ENCODE measurements at places on chromosomes 4 and X.

DNA sequence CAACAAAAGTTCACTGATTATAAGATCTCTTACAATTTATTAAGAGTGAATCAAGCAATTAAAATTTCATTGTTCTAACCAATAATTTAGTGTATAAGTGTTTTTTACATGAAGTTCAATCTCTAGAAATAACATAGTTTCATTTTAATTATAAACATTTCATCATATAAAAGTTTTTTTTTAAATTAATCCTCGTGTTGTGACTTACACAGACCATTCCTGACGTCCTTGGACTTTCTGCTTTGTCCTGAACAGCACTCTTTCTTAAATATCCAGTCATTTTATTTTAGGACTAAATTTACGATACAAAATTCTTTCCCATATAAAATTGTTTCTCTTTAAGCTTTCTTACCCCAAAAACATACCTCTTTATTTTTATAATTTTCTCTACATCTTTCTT is 841.7 kb upstream of the POU3F4 start:
- DNase-seq, result no peak

- DNase-seq, result no peak
Observed at GRCh38 chr4:118225511-118225910, 127.3 kb downstream of the PRSS12 start.

GRCh38 chr4:154977228-154977627 is 196.2 kb downstream of the RBM46 start:
- no peak for DNase-seq

GRCh38 chr4:164701665-164702064 is 52.3 kb upstream of the SMIM31 start:
- no peak for DNase-seq

DNA sequence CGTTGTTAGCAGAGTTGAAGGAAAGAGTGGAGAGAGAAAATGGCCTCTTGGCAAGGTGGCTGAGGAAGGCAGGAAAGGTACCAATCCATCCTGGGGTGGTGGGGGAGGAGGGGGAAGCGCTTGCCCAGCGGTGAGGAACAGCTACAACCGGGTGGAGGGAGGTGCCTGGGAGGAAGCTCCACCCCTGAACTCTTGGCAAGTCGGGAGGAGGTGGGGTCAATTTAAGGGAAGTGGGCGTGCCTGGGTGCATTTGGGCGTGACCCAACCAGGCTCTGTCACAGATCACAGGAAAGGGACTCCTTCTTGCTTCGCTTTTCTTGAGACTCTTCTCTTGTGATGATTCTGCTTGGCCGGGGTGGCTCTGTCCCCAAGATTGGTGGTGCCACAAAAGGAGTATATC is 41.7 kb downstream of the BCORL1 start:
- peak; percentile 80 for DNase-seq

DNA sequence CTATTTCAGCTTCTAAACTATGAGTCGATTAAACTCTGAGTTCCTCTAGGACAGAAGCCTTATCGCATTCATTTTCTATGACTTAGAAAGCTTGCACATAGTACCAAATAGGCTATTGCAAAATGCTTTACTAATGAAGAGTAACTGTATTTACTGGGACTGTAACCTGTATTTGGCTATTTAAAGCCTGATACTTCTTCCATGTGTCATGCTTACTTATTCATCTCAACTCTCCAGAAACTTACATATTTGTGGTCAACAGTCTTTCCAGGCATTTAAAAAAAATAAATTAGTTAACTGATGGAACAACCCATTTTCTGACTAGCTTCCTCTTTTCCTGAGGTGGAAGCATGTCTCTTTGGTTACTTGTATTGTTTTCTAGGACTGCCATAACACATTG is 467.9 kb downstream of the PCDH11X start:
- DNase-seq, result no peak

DNA sequence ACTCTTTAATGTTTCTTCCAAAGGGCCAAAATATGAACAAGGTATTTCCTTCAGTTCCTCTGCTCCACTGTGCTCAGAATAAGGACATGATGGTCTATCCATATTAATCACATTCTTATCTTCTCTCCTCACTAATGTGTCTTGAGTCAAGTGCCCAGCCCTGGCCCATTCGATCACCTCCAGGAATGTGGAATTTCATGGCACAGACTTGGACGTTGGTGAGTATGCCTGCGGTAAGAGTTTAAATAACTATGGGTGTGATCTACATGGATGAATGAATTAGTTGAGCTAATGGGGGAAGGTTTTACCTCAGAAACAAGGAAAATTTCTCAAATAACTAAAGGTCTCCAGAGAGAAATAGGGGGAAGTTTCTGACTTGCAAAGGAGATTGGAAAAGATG is 174.0 kb downstream of the NPFFR2 start:
- no peak for DNase-seq

- no peak for DNase-seq
Observed at GRCh38 chr4:16011173-16011572, 48.2 kb upstream of the FGFBP2 start.

- no peak for DNase-seq
Observed at GRCh38 chrX:41258871-41259270, 75.1 kb upstream of the DDX3X start.

DNA sequence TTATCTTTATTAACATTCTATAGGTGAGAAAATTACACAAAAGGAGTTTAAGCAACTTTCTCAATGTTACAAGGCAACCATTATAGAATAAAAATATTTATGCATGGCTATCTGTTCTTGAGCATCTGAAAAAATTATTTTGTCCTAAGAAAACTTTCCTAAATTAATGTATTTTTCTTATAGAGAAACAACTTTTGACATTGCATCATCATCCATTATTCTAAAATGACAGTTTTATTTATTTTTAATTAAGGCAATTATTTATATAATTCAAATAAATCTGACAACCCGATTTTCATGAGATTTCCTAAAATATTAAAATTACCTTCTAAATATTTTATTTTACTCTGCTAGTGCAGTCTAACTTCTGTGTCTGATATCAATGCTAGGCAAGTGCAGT is 4.8 kb downstream of the BTC start:
- no peak for DNase-seq

DNA sequence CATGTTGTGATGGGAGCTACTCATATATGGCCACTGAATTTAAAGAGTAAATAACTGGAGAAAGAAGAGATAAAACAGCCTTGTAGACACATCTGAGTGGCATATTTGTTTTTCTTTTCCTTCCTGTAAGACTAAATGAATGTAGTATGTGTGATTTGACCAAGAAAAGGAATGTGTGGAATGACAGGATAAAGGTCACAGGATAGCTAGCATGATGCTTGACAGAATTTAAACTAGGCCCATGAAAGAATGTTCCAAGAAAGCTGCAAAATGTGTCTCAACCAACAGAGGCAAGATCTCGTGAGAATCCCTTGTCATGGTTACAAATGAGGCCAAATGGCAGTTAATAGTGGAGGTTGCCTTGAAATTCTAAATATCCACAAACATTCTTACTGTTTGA is 137.0 kb downstream of the KCNIP4 start:
- DNase-seq, result no peak

GRCh38 chr4:2785613-2786012 is 7.3 kb upstream of the SH3BP2 start:
- DNase-seq, result no peak

GRCh38 chr4:185254434-185254833 is 45.0 kb downstream of the SNX25 start:
- DNase-seq, result no peak

DNA sequence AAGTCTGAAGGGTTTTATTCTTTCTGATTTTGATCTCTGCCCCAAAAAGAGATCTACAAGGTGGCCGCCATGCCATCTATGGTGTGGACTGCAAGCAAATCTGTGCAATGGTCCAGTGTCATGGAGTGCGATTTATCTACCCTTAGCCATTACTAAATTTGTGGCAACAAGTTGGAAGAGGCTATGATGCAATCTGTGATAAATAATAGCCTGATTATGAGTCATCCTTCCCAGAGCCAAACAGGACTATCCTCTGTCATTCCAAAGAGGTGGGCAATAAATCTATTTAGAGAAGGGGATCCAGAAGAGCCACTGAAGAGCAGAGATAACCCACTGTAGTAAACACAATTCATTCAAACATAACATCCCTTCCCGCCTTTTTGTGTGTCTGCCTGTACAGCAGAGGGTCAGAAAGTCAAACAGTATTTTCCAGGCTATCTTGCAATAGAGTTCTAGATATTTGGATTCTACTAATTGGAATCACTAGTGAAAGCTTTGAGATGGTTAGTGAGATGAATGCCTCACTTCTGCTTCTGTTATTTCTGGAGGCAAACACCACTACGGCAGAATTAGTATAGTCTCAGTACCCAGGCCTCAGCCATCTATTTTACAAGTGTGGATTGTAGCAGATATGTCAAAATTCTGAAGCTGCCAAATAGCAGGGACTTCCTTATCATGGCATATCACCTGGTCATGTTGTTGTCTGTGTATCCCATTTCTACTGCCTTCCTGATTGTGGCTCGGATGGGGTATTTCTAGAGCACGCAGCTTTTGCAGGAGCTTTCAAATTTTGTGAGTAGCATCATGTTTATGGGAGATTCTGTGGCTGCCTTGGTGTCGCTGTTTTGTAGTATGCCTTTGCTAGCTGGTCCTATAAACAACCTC is 192.0 kb downstream of the SMIM20 start:
- DNase-seq, result no peak

Measured in activated T-cell treated with anti-CD3 and anti-CD28 coated beads, Interleukin-2, amount 50 U/mL, for 1 hour (primary cell).